MCF 10A (cell line): ENCODE measurements at places on chromosomes 2 and 18. TPM values are rescaled to one million over a fixed set of nuclear protein-coding genes. Genes with fewer than 3 reads are reported as not detected.

GRCh38 chr2:216959433-216959832, 99.6 kb upstream of the TNP1 start:
- DNase-seq: no peak

- DNase-seq: no peak
These were observed 68.8 kb downstream of the ASAP2 start for GRCh38 chr2:9275399-9275798.

The AMER3 gene
- total RNA-seq: not detected in 2 replicates

DNA sequence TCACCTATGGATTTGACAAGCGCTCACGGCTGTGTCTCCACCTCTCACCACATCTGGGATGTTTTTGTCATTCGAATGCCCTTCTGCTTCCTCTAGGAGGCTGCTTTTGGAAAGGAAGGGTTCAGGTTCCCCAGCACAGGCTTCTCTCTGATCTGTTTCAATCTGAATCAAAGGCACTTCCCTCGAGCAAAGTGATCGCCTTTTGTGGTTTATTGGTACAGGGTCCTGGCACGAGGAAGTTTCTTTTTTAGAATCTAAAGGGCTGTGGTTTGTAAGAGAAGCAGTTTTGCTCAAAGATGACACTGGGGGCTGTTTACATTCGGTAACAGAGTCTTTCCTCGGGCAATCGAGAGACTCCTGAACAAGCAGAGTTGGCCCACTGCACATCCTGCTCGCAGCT, 145.0 kb downstream of the DAW1 start:
- DNase-seq: no peak
